ENCODE measurements at places on chromosomes 5 and 9. TPM values are rescaled to one million over a fixed set of nuclear protein-coding genes. Genes with fewer than 3 reads are reported as not detected.

KCTD16 gene
- total RNA-seq = not detected

DNA sequence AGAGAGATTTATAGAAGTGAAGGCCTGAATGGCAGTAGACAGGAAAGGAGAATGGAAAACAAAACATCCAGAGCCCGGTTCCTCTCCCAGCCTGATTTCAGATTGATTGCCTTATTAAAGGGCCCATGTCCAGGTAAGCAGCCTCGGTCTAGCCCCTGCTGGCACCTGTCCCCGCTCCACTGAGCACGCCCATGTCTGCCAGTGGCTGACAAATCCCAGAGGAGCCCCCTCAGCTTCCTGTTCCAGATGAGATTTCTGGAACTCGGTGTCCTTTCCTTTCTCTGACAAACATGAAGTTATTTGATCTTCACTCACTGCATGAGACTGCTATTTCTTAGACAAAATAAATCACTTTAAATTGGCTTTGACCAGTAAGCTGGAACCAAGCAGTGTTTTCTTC lies 187.0 kb upstream of the ADCY2 start:
- DNase-seq = peak; percentile 78

DNA sequence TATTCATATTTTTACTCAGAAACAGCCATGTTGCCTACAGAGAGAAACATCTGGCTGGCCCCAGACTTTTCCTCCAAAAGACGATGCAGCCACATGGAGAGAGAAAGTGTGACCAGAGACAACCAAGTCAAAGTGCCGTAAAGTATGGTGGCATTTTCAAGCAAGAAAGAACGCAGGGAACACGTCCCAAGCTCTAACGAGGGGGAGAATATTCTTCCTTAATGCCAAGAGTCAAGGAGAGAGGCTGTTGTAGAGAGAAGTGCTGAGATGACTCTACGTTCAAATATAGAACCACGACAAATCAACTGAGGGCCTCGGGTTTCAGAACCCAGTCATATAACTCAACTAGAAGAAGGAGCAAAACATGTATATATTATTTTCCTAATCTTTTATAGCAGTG lies 55.9 kb downstream of the FNBP1 start:
- no peak for DNase-seq

KIF4B gene
- not detected for total RNA-seq

DNA sequence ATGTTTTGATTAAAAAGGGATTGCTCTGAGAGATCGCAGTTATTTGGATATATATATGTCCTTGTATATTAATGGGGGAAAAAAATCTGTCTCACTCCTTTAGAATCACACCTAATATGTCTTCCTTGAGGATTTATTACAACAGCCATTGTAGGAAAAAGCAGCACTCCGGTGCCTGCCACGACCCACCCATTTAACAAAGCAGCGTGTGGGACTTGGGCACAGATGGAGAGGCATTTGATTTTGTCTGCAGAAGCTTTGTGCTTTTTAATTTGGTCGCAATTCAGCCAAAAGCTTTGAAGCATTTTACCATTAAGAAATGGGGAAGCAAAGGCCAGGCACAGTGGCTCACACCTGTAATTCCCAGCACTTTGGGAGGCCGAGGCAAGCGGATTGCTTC lies 159.2 kb downstream of the SMARCA2 start:
- no peak for DNase-seq

DNA sequence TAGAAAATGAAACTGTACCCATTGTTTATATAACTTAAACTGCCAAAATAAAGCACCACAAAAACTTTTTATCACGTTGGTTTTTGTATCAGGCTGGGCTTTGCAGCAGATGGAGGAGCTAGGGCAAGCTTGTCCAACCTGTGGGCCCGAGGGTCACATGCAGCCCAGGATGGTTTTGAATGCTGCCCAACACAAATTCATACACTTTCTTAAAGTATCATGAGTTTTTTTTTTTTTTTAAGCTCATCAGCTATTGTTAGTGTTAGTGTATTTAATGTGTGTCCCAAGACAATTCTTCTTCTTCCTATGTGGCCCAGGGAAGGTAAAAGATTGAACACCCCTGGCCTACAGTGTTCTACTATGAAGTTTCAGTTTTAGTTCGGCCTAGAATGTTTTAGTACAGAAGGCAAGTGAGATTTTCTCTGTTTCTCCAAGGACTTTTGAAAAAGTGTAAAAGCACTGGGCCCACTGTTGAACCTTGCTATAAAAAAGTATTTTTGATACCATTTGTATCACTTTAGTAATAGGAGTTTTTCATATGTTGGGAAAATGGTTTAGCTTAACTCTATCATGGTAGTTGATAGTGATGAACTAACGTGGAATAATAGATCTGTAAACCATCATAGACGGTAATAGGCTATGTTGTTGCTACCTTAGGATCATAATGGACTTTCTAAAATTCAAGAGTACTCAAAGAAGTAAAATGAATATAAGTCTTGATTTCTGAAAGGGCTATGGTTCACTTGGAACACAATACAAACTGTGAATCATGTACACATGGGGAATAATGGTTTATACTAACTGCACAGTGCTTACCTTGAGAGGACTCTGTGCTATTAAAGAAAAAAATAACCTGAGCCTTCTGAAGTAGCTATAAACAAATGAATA lies 2.9 kb downstream of the CDKN2A start:
- DNase-seq = no peak

DNA sequence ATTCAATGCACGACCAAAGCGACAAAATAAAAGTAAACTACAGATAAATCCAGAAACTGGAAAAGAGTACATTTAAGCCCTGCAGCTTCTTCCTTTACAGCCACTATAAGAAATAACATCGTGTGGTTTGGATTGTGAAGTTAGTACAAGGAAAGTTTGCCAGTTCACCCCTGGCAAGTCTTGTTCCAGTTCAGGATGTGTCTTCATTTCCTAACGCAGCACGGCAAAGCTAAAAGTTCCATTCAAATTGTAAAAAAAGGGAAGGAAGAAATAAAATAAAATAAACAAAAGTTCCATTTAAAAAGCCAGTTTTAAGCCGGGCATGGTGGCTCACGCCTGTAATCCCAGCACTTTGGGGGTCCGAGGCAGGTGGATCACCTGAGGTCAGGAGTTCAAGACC lies 83.3 kb upstream of the RETREG1 start:
- DNase-seq = no peak

GRCh38 chr9:74645007-74645639 lies 148.0 kb downstream of the RORB start:
- DNase-seq = no peak

GRCh38 chr9:19184144-19184917 lies 46.2 kb upstream of the DENND4C start:
- peak; percentile 81 for DNase-seq

DNA sequence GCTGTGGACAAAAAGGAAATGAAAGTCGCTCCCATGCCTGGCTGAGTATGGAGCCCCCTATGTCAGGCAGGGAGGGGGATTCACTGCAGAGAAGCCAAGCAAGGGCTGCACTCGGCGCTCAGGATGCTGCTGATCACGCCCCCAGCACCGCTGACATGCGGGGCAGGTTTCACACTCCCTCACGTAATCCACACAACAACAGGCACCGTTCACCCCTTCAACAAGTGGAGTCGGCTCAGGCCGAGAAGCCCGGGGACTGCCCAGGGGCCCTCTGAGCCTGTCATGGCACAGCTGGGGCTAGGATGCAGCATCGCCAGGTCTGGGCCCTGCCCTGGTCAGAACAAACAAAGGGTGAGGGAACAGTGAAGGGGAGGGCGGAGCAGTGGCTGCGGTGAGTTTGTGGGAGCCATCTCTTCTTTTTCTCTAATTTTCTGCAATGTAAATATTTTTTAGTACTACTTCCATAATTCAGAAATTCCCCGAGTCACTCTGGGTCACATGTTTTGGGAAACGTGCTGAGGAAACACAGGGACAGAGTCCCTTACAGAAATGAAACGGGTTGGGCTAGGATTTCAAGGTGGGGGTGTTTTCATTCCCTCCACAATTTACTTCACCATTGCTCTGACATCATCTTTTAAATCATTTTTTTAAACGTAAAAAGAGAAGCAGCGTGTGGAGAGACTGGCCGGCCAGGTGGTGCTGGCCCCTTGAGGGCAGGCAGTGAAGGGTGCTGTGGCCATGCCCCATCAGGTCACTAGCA lies 49.8 kb downstream of the PRRT1B start:
- no peak for DNase-seq

GHR gene
- total RNA-seq = 19.9 TPM

DNAI1 gene
- not detected for total RNA-seq

- DNase-seq = no peak
Observed at GRCh38 chr9:108382310-108382709, 473.5 kb downstream of the ACTL7B start.

SAPCD2 gene
- 13.1 TPM for total RNA-seq

- DNase-seq = no peak
Observed at GRCh38 chr9:123033864-123034601, 566 bp downstream of the GPR21 start.

DNA sequence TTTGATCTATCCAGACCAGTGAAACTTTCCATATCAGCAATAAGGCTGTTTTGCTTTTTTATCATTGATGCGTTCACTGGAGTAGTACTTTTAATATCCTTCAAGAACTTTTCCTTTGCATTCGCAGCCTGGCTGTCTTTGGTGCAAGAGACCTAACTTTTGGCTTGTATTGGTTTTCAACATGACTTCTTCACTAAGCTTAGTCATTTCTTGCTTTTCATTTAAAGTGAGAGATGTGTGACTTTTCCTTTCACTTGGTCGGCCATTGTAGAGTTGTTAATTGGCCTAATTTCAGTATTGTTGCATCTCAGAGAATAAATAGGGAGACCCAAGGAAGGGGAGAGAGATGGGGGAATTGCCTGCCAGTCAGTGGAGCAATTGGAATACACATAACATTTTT lies 26.4 kb upstream of the CMYA5 start:
- no peak for DNase-seq

ECM2 gene
- total RNA-seq = 3.1 TPM

DNA sequence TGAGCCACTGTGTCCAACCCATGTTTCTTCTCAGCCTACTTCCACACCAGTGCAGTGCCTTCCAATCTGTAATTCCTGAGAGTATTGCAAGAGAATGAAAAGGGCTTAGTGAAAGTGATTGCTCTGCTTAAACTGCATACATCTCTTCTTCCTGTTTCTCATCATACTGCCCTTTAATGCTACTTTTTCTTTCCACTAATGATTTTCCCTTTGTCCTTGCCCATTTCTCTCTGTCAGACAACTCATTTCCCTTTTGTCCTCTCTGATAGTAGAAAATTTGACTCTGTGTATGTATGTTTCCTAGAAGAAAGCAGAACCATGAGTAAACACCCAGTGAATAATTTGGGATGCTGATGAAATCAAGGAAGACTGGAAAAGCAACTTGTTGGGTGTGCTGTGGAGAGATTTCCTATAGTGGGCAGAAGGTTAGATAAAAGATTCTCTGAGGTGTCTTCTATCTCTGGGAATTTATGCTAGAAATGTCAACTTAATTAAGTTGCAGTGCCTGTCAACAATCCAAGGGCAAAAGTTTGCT lies 102.2 kb upstream of the CHD1 start:
- no peak for DNase-seq

DNA sequence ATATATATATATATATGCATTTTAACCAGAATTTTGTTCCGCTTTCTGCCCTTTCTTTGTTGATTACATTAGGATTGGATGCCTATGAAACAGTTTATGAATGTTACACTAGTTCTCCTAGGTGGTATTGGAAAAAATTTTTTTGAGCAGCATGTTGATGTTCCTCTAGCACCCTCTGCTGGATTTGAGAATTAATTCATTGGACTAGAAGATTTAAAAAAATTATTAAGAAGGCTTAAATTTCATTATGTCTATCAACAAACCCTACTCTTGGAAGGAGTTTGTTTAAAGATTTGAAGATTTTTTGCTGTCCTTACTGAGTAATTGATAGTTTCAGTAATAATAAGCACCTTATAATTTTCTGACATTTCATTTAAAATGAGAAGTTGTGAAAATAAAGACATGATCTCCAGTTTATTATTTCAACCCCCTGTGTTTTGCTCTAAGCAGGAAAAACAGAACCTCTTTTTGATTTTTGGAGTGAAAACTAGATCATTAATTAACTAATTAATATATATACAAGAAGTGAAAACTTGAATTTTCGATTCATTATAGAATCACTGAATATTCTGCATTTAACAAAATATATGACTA lies 89.6 kb downstream of the CCDC171 start:
- DNase-seq = no peak

SPATA31E1 gene
- not detected for total RNA-seq

DNA sequence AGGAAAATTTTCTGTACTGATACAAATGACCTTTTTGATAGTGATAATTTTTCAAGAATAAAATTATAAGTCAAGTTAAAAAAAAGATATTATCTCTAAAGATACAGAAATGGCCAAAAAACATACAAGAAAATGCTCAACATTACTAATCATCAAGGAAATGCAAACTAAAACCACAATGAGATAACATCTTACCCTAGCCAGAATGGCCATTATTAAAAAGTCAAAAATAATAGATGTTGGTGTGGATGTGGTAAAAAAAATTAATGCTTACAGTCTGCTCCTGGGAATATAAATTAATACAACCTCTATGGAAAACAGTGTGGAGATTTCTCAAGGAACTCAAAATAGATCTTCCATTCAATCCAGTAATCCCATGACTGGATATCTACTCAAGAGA lies 22.9 kb upstream of the PTGER4 start:
- no peak for DNase-seq

CCIN gene
- not detected for total RNA-seq

DNA sequence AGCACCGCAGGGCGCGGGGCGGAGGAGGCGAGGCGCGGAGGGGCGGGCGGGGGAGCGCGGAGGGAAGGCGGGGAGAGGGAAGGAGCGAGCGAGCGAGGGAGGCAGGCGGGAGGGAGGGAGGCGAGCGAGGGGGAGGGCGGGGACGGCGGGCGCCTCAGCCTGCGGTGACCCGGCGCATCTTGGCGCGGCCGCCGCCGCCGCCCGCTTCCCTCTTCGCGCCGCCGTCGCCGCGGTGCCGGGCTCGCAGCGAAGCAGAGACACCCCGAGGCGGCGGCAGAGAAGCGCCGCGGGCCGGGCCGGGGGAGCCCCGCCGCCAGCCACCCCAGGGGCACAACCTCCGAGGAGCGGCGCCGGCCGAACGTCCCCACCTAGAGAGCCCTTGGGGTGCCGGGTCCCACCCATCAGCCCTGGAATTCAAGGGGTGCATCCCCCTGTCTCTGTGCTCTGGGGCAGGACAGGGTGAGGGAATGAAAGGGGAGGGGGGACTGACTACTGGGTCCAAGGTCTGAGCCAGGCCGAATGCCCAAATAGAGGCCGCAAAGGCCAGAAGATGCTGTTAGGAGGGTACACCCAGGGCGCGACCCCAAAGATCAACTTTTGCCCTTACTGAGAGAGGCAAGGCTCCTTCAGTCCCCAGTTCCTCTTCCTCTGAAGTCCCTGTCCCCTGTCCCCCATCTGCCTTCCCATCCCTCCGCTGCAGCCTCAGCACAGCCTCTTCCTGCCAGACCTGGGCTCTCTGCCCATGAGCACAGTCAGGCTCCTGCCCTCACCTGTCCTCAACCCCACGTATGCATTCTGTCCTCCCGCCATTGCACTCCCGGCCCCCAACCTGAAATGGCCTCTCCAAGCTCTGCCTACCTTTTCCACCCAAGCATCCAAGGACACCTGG lies at the start of gene ADAMTS2:
Gene ADAMTS2 (minus strand): TSS at position 29 of the 889 bp plus-strand sequence. CDS start 133 bp downstream, outside the sequence.
- DNase-seq = peak; percentile 88

PTCD2 gene
- total RNA-seq = 8.5 TPM

- DNase-seq = no peak
Observed at GRCh38 chr5:98791898-98792580, 18.6 kb downstream of the RGMB start.

IFNB1 gene
- not detected for total RNA-seq
